Tibial nerve (tissue), 4 donors: ENCODE measurements at places on chromosomes 16 and 17. TPM values are rescaled to one million over a fixed set of nuclear protein-coding genes. Genes with fewer than 3 reads are reported as not detected.

DNA sequence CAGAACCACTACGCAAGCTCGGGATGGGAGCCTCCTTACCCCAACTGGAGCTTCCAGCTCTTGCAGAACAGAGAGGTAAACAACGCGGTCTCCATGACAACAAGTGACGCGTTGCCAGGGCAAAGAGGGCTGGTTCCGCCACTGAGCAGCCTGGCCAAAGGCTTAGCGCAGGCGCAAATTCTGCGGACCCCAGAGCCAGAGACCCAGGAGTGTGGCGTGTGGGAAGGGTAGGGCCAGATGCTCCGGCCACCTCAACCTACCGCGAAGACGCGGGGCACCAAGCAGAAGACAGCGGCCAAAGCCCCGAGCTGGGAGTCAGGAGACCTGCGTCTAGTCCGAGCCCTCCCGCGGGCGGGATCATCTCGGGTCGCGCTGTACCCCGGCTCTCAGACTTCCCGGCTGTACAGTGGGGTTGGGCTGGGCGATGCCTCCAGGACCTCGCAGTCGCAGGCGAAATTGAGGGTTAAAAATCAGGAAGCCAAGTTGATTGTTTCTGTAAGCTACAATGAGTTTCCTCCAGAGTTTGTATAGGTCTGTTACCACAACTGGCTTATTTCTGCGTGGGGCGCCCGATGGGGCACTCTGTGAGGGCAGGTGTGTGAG, at the start of gene TEKT1:
TEKT1 (minus strand) TSS at position 69 of the 603 bp plus-strand sequence. CDS start 1,353 bp downstream, outside the sequence.
- H3K27ac ChIP-seq: no peak within 1 kb of the TSS
- no peak within 1 kb of the TSS for H3K4me3 ChIP-seq
- no peaks in the 10 kb centered on the region for H3K4me1 ChIP-seq
- H3K36me3 ChIP-seq: no peaks in the 10 kb centered on the region

SPECC1 gene
- total RNA-seq: 139 TPM

ZMYND15 gene
- 0.66 TPM for total RNA-seq

KCNJ2 gene
- 3.9 TPM for total RNA-seq

PMFBP1 gene
- total RNA-seq: 0.42 TPM
